ENCODE measurements at places on chromosomes 4 and X. TPM values are rescaled to one million over a fixed set of nuclear protein-coding genes. Genes with fewer than 3 reads are reported as not detected.

RNF150 gene
- 0.20 TPM for total RNA-seq

GPRIN3 gene
- 1.2 TPM for total RNA-seq

LINC00632 gene
- total RNA-seq: 1.3 TPM

USP17L15 gene
- total RNA-seq: not detected

ANXA10 gene
- 2.5 TPM for total RNA-seq

GAGE2A gene
- total RNA-seq: not detected

GCNA gene
- total RNA-seq: 1.8 TPM

All from A549 treated with dexamethasone at 1 μM for 4 hours (cell line).